ENCODE measurements at places on chromosomes 16 and 17.

DNA sequence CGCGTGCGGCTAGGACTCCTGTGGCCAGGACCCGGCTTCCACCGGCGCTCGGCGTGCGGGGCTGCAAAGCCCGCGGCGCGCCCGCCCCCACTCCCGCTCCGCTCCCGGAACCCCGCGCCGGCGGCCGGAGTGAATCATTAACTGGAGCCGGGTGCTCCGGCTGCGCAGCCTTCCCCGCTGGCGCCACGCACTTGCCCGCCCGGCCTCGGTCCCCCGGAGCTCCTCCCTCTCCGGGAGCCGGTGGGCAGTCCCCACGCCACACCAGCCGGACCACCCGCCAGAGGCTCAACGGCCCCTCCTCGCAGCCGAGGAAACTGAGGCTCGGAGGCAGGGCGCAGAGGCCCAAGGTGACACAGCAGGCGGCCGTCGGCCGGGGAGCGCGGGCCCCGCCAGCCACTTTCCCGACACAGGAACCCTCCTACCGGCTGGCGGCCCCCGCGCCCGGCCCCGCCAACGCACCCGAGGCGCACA, 580 bp downstream of the BCAR1 start:
- no peak for DNase-seq

DNA sequence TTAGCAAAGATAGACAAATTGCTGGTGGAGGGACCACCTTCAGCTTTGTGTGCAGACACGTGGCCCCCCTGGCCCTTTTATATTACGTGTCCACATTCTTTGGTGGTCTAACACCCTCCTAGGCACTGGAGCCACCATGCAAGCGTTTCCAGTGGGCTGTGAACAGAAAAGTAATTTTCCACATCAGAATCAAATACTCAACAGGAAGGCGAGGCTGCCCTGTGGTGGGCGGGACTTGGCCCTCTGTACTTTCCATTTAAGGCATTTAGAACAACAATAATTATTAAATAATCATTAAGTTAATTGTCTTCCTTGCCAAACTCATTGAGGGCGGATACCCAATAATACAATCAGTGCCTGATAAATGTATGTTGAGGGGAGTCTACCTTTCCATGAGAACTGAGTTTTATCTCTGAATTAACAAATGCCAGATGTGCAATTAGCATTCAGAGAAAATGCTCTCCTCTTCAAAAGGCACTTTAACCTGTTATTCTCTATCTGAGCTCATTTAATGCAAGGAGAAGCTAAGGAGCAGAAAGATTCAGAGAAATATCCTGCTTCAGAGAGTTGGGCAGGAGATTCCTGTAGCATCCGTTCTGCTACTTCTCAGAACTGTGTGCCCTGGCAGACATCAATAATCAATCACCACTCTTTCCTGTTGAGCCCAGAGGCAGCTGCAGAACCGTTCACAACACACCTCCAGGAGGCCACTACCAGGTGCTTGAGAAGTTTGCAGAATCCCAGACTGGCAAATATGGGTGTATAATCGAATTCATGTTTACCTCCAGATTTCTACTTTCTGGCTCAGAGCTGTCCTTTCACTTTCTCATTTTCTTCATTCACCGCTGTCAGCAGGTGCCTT, 109.4 kb downstream of the CMIP start:
- DNase-seq: no peak

DNA sequence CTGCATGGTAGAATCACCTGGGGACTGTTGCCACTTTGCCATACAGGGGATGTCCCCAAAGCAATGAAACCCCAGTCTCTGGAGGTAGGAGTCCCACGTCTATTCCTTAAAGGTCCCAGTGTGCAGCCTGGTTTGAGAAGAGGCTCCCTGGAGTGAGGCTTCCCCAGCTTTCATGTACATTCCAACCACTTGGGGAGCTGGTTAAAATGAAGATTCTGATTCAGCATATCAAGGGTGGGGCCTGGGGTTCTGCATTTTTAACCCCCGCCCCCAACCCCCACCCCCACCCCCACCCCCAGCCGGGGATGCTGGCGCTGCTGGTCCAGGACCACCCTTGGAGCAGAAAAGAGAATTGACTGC, 241.2 kb downstream of the FOXL1 start:
- no peak for DNase-seq

DNA sequence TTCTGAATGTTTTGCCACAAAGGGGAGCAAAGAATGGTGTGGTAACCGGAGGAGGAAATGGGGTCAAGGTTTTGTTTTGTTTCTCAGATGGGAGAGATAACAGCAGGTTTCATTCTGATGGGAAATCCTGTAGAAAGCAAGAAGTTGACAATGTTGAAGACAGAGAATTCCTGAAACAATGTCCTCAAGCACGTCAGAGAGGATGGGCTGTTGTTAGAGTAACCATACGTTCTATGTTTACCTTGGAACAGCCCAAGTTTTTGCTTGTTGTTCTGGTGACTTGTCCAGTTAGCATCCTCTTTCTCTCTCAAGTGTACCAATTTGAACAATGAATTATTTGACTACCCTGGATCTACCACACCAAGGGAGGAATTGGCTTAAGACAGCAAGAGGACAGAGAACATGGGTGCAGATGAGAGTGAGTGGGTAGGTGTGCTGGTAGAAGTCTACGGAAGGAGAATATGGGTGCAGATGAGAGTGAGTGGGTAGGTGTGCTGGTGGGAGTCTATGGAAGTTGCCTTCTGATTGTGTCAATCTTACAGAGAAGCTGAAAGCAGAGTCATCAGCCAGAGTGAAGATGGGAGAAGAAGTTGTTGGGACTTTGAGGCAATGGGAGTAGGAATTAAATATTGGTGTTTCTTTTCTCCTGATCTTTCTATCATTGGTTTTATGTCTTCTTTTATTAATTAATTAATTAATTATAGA, 14.8 kb upstream of the NSRP1 start:
- DNase-seq: no peak

DNA sequence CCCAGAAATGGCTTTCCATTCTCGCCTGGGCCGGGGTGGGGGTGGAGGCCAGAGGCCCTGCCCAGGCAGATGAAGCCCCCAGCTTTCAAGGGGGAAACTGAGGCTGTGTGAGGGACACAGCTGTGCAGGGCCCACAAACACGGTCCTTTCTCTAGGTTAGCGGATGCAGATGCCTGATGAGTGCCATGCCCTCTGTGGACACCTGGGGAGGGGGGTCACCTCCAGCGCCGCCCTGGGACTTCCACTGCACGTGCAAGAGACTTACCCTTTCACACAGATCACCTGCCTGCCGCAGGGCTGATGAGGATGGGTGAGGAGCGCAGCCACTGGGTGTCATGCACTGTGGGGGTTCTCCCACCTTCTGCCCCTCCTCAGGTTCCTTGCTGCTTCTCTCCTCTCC, 2.6 kb upstream of the ANTKMT start:
- no peak for DNase-seq

GRCh38 chr16:65446427-65446826, 324.6 kb upstream of the CDH11 start:
- DNase-seq: no peak

DNA sequence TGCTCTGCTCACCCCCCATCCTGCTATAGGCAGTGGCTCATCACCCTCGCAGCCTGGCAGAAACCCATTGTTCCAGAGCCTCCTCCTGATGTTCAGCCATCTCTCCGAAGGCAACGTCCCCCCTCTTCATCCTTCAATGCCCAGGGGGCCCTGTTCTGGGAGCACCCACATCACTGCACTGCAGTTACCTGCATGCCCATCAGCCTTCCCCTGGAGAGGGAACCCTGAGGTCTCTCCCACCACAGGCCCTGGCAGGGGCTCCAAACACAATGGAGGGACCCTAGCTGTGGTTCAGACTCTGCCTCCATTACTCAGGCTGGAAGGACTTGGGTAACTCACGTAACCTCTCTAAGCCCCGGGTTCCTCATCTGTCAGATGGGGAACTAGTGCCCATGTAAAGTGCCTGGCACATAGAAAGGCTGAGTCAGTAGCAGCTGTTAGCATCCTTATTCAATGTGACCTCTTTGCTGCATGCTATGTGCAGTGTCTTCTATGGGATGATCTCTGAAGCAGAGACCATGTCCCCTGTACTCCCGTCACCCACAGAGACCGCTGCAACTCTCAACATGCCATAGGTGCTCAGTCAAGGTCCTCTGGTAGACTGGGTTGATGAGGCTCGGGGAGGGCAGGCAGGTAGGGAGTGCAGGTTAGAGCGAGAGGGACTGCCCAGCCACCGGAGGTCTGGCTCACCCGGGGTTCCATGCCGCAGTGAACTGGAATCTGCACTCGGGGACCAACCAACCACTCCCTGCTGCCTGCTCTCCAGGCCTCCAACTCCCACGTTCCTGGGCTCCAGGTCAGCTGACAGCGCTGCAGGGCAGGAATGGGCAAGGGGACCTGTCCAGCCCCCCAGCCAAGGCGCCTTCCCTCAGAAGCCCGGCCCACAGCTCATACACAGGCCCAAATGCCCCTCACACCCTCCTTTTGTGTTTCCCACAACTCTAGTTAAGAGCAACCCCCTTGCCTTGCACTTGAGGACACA, 233.2 kb downstream of the ZNF423 start:
- DNase-seq: no peak

DNA sequence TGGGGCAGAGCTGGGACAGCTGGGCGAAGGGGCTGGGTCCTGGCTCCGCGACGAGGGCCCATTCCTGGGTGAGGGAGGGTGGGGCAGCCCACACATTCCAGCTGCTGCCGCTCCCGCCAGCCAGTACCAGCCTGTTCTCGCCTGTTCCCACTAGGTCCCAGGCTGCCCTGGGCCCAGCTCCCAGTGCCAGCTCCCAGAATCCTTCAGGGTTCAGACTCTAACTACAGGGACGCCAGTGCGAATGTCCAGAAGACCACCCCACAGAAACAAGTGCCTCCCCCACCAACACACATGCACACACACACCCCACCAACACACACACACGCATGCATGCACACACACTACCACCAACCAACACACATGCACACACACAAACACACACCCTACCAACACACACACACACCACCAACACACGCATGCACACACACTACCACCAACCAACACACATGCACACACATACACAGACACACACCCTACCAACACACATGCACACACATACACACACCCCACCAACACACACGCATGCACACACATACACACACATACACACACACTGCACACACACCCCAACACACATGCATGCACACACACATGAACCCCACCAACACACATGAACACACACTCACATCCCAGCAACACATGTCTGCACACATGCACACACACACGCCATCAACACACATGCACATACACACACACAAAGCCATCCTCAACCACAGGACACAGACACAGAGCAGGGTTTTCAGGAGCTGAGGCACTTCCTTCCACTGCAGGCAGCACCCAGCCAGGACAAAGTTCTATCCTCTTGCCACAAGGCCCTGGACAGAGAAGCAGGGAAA, 27.5 kb upstream of the KRT17 start:
- no peak for DNase-seq

DNA sequence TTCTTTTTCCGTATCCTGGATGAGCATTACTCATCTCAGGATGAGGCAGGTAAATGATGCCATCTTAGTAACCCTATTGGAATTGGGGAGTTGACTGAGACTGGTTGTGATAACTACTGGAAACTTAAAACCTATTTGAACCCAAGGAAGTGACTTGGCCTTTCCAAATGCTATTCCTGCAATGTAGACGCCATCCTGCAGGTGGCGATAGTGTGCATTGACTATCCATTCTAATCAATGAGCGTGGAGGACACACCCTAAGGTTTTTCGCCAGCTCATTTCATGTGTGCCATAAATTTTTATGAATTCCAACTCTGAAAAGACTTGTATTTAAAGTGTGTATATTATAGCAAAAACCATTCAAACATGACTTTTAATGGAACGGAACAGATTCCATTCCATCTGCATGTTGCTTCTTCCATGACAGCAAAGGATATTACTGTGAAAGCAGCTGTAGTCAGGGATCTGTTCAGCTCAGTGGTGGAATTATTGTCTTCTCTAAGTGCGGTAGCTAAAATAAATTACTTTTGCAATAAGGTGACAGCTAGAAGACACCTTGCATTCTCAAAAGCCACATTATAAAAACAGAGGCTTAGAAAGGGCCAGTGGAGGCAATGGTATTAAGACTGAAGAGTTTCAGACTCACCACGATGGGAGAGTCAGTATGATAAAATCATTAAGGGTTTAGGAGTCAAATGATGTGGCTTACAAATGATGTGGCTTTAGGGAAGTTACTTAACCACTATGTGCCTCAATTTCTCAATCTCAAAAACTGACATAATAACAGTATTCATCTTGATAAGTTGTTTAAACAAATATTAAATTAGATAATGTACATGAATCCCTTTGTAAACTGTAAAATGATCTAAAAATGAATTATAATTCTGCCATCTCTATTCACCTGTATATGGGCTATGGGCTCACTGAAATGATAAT, 55.5 kb downstream of the SYT17 start:
- DNase-seq: no peak

DNA sequence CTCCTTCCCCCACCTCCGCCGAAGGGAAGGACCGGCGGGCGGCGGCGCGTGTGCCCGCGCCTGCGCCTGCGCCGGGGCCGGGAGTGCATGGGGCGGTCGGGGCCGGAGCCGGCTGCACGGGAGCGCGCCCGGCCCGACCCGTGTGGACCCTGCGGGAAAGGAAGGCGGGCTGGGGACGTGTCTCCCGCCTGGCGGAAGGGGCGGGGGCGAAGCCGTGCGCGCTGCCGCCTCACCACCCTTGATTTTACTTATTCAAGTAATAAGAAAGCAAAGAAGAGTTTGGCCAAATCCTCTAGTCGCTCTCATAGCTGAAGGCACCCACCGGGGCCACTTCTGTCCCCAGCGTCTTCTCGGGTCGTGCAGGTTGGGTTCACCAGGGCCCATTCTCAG, 596 bp upstream of the PFN1 start:
- no peak for DNase-seq

GRCh38 chr16:88936556-88937205, 40.3 kb downstream of the CBFA2T3 start:
- DNase-seq: no peak

GRCh38 chr16:31080035-31080629, 5.9 kb downstream of the ZNF646 start:
- no peak for DNase-seq

DNA sequence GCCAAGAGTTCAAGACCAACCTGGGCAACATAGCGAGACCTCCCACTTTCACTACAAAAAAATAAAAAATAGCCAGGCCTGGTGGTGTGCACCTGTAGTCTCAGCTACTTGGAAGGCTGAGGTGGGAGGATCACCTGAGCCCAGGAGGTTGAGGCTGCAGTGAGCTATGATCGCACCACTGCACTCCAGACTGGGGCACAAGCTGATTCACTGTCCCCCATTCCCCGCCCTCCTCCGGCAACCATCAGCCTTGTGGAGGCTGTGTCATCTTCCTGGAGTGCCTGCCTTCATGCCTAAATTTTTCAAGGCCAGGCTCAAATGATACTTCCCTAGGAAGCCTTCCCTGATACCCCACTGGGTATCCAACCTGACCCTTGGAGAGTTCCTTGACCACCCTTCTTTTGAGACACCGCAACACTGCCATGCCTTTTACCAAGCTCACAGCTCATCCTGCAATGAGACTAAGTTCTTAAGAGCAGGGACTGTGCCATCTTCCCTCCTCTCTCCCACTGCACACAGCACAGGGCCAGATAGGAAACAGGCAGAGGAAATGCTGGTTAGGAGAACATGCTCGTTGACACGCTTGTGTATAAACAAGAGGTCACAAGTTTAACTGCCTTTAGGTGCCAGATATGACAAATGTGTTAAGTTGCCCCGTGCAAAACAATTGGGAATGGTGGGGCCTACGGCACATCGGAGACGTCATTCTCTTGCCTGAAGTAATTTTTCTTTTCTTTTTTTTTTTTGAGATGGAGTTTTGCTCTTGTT, 3.9 kb upstream of the SRCAP start:
- no peak for DNase-seq

Measured in stimulated activated CD4-positive, alpha-beta T cell treated with anti-CD3 and anti-CD28 coated beads, Interleukin-1b, Interleukin-23, amount 100 ng/mL, for 1 hour (primary cell).